ENCODE measurements at places on chromosomes 3 and 15.
A peak's percentile ranks its signal among the peaks of the same experiment; 100 is the strongest.

GRCh38 chr3:126107203-126107939 lies 23.4 kb upstream of the SLC41A3 start:
- no peak for DNase-seq

DNA sequence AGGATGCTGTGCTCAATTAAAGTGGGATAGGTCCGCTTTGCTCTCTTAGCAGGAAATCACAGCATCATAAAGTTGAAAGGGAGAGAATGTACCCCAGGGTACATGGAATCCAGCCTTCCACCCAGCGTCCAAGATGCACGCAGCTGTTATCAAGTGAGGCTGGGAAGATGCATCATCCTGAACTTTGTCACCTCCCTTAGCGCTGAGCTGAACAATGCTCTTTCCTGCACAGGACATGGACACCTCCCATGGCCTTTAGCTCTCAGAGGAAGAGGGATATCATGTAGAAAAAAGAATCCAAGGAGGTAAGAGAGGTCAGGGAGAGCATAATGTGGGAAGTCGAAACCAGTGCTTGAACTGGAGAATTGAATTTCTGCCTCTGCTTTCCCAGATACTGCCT lies 192.8 kb downstream of the FEZF2 start:
- DNase-seq = no peak

GRCh38 chr3:188446014-188446413 lies 292.1 kb downstream of the LPP start:
- DNase-seq = no peak

DNA sequence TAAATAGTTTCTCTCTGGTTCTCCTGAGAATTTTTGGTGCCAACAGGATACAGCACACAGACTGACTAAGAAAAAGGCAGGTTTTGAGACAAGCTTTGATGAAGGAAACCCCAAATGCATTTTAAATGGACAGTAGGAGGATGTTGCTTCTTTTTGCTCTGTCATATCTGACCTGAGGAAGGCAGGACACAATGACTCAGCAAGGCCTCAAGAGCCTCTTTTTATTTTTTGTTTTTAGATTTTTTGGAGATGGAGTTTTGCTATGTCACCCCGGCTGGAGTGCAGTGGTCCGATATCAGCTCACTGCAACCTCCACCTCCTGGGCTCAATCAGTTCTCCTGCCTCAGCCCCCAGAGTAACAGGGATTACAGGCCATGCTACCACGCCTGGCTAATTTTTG lies 16.9 kb upstream of the KNG1 start:
- DNase-seq = no peak

DNA sequence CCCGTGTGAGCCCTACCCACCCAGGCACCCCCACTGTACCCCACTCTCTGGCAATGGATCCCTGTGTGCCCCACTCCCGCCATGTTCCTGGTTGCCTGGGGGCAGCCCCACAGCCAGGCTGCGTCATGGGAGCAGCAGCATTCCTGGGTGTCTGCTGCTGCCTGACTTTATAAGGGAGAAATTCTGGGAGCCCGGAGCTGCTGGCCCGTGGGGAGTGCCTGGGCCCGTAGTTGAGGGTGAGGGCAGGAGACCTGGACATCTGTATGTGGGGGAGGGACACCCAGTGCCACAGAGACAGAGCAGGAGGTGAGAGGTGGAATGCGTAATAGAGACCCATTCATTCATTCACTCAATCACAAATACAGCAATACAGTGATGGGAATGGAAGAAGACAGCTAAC lies 15.1 kb downstream of the CSPG4 start:
- DNase-seq = no peak

GRCh38 chr3:69944931-69945493 lies 54.5 kb upstream of the SAMMSON start:
- DNase-seq = no peak

GRCh38 chr3:51696954-51697353 lies 9.9 kb upstream of the GRM2 start:
- DNase-seq = no peak

DNA sequence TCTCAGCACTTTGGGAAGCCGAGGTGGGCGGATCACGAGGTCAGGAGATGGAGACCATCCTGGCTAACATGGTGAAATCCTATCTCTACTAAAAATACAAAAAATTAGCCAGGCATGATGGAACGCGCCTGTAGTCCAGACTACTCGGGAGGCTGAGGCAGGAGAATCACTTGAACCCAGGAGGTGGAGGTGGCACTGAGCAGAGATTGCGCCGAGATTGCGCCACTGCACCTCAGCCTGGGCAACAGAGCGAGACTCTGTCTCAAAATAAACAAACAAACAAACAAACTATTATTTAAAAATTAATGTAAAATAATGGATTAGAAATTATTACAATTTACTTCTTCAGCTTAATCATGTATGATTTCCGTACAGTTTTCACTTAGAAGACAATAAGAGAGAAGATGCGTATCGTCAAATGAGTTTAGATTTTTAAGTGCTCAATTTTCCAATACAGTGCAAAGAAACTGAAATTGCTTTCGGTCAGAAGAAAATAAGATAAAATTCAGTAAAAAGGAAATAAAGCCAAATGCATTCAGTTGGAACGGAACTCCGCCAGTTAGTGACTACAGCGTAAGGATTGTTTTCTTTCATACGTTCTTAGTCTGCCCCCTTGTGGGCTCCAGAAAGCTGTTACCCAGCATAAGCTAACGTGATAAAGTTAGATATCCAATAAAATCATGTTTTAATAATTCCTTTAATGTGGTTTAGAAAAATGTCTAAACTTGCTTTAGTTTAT lies 24.8 kb downstream of the AADAC start:
- DNase-seq = peak; percentile 4

DNA sequence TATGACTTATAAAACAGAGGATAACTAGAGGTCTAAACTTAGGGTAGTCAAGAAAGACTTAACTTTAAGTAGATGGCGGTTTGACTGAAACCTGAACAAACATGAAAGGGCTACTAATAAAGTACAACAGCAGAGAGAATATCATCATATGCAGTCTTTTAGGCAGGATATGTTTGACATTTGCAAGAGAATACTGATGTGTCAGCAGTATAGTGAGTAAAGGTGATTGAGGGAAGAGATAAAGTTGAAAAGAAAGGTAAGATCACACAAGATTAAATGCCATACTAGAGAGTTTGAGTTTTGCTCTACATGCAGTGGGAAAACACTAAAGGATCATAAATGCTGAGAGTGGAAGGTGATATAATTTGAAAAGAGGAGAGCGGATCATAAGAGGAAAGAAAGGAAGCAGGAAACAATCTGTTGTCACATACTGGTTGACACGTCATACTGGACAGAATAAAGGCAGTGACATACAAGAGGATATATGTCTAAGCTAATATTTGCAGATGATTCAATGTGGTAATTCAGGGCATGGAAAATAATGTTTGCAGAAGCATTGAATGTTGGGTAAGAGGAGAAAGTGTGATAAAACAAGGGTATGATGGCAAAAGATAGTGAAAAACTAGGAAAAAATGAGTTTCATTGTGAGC lies 223.0 kb downstream of the EPHA6 start:
- no peak for DNase-seq

- no peak for DNase-seq
These were observed 51.8 kb downstream of the MITF start for GRCh38 chr3:69791106-69791505.

- DNase-seq = no peak
These were observed 9.0 kb downstream of the FANCD2OS start for GRCh38 chr3:10099041-10099440.

DNA sequence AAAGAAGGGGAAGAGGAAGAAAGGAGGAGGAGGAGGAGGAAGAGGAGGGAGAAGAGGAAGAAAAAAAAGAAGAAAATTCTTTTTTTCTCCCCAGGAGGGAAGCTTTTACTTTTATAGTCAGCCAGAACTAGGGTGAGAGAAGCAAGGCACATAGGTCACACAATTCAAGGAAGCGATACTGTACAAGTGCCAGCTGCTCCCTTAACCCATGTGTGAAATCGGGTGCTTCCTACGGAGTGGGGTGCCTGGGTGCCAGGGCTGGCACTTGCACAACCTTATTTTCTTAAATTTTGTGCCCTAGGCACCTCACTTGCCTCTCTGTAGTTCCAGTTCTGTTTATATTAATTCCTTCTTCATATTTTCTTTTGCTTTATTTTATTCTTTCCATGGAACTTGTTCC lies 150.4 kb downstream of the LIPC start:
- no peak for DNase-seq

DNA sequence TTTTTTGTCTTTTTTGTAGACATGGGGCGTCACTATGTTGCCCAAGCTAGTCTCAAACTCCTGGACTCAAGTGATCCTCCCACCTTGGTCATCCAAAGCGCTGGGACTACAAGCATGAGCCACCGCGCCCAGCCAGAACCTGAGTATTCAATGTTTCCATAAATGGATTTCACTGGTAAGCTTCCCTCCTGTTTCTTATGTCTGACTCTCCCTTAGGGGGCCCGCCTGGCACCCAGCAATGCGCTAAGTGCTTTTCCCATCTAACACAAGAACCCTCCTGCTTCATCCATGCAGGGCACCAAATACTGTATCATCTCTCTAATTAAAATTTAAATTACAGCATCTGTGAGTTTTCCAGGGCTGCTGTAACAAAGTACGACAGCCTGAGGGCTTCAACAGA lies 44.9 kb downstream of the KLF15 start:
- no peak for DNase-seq

Measured in activated CD4-positive, alpha-beta T cell treated with anti-CD3 and anti-CD28 coated beads for 4 hours (primary cell).